GDM1 (cell line): ENCODE measurements at places on chromosomes 5 and 9.

GRCh38 chr5:167513381-167513780 is 778.1 kb upstream of the WWC1 start:
- no peak for DNase-seq

DNA sequence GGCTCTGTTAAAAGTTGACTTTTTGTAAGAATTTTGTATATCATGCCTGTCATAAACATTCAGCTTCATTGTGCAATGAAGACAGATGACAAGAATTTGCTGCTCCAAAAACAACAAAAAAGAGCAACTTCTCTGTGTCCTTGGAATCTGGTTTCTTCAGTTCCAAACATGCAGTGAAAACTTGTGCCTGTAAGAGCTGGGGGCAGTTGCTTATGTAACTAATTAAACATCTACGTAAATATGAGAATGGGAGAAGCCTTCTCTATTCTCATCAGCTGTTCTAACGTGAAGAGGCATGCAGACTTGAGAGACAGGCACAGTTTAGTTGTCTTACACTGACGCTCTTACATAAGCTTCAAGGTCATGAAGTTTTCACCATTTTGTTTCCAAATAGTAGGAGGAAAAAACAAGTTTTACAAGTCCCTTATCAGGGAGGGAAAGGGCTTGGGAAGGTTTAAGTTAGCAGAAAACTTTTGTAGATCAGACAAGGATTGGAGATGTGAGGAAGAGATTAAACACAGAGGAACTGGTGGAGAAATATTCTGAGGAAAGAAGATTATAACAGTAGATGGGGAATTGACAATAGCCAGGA is 170.4 kb downstream of the RFK start:
- DNase-seq: no peak

GRCh38 chr5:134146651-134147518 is 29.9 kb downstream of the SKP1 start:
- no peak for DNase-seq

GRCh38 chr9:8652255-8652654 is 852.7 kb upstream of the DMAC1 start:
- no peak for DNase-seq

GRCh38 chr9:35518981-35519679 is 29.2 kb downstream of the RUSC2 start:
- no peak for DNase-seq

DNA sequence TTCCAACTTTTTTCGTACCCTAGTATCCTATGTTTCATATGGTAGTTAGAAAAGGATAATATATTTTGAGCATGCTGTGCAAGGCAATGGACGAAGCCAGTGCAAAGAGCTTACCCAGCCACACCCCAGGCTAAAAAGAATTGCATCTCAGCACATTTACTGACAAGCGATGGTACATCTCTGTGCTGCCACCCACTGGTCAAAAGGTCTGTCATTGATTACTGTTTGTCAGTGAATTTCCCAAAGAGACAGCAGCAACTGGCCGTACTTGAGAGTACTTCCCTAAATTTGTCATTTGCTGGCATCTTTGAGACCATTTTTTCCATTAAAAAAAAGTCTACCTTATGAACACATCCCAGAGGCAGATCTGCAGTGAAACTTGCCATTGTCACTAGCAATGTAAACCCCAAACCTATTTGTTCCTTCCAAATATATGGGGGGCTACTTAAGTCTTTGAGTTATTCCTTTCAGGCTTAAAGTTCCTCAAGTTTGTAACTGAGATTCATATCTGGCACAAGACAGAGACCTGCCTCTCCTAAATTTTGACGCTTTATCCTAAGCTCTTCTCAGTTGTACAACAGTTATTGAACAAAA is 184.3 kb downstream of the CTNND2 start:
- peak; percentile 46 for DNase-seq

DNA sequence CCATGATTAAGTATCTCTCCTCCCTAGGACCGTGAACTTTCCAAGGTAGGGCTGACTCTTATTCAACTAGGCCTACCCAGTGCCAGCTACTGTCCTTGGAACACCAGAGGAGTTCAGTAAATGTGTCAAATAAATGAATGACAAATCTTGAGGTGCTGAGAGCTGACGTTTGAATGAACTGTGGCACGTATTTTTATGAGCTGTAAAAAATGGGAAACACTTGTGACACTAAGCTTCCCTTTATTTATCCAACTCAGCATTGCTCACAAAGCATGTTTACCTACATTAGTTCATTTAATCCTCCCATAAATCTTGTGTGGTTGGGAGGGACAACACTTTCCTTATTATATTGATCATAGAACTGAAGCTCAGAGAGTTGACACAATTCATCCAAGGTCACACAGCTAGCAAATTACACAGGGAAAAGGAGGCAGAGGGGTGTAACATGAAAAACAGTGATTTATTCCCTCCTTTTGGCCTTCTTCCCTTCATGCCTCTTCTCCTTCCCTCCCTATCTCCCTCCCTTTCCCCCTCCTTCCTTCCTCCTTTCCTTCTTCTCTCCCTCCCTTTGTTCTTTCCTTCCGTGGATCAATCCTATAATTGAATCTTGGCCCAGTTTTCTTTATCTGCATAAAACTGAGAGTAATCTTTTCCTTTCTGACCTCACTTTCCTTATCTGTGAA is 412.6 kb downstream of the DMRT2 start:
- DNase-seq: no peak

DNA sequence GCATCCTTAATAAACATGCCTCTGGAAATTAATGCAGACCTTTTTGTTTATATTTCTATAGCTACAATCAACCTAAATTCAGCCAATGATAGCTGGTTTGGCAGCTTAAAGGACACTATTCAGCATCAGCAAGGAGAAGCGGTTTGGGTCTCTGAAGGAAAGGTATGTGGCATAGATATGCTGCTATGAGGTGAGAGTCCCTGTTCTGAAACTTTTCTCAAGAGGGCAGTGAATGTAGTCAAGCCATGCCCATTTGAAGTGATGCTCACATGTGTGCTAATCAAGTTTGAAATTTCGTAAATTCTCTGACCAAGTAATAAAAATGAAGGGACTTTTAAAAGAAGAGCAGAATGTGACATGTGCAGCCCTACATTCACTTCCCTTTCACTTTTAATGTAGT is 72.6 kb downstream of the TJP2 start:
- DNase-seq: no peak

DNA sequence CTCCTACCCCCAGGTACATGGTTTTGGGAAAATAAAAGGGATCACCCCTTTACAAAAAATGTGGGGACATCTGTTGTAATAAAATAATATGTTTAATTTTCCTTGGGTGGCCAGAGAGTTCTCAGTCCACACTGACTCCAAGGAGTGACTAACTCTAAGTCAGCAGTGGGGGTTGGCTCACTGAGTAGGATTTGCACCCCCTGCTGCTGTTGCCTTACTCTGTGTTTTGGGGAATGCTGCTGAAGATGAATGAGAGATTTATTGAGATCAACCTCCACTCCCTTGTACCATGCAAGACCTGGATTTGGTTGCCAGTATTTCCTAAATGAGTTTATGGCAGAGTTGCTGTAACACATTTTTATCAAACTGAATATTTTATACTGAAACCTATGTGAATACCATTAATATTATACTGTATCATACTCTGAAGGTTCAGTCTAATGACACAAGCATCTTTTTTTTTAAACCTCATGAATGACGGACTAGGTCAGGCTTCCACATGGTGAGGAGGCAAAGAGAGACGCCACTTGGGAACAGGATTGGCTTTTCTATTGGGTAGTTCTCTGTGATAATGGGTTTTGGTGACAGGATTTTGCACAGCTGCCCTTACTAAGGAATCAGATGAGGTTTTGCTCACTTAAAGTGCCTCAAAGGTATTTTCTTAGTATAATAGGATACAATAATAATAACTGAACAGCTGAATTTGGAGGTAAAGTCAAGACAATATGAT is 121.3 kb upstream of the OSMR start:
- DNase-seq: no peak

- DNase-seq: no peak
These were observed 39.4 kb downstream of the ZSWIM6 start for GRCh38 chr5:61371474-61371873.

- DNase-seq: no peak
These were observed 10.0 kb downstream of the CMBL start for GRCh38 chr5:10297646-10298204.

DNA sequence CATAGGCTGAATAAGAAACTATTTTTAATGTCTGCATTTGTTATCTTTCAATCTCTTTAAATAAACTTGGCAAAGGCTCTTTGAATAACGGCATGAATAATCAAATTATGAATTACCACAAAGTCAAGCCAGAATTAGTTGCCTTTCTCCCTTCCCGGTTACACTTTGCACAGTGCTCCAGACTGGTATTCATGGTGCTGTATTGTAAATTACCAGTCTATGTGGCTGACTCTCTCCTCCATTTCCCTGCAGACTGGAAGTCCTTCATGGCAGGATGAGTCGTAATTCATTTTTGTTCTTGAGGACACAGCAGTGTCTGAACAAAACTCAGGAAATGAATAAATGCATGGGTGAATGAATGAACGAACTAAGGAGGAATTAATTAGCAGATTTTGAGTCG is 142.9 kb downstream of the GNA14 start:
- DNase-seq: no peak

GRCh38 chr9:19239955-19240354 is 9.5 kb downstream of the DENND4C start:
- no peak for DNase-seq

DNA sequence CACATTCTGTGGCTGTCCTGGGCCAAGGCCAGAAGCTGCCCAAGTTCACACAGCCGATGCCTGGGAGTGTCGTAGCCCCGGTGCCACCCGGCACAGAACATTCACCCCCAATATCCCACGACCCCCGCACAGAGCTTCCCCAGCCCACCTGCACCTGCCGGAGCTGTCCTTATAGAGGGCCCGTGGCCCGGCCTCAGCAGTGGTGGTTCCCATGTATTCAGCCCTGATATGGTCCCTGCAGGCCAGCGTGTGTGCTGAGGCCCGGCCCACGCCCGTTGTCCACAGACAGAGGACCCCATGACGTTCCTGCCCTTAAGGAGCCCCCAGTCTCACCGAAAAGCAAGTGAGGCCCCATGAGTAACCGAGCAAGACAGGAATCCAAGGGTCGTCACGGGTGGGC is 5.3 kb upstream of the GFI1B start:
- no peak for DNase-seq

- no peak for DNase-seq
These were observed 122.4 kb upstream of the C6 start for GRCh38 chr5:41335596-41336181.

DNA sequence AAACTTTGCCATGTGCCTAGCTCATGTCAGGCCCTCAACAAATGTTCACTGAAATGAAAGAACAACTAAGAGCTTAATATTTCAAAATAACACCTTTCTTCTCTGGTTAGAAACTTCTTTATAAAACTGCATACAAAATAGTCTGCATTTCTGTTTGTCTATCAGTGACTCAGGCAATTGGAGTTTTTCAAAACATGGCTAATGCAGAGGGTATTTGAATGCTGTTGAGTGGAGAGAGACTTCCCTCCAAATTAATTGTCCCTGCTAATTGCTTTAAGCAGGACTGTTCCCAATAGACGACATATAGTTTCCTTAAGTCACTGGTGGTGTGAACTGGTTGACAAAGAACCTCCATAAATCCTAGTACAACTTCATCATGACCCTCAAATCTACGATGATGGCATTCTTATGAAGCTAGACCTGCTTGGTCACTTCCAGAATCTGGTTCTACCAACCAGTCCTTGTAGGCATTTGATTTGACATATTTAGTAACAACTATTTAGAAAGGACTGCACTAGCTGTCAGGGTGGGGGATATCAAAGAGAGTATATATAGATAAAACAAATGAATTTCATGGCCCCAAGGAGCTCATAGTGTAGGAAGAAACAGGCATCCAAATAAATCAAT is 84.5 kb downstream of the PRLR start:
- DNase-seq: no peak

- no peak for DNase-seq
These were observed 26.1 kb upstream of the CPEB4 start for GRCh38 chr5:173862047-173862477.

DNA sequence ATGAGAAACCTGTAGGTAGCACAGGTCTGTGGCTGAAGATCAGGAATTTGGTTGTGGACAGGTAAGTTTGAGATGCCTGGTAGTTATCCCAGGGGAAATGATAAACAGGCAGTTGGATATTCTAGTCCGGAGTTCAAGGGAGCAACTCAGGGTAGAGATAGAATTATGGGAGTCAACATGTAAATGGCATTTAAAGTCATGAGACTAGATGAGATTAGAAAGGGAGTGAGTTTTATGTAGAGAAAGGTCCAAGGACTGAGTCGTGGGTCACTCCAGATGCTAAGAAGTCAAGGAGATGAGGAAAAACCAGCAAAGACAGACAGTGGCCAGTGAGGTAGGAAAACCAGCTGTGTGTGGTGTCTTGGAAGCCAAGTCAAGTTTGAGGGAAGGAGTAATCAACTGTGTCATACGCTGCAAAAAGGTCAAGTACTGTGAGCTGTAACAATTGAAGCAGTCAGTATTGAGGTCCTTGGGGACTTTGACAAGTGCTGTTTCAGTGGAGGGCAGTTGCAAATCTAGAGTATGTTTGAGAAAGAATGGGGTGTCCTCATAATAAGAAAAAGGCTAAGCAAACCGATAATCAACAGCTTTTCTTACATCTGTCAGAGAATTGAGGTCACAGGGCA is 18.2 kb downstream of the GNPDA1 start:
- no peak for DNase-seq

GRCh38 chr5:118996098-118996497 is 7.8 kb upstream of the DTWD2 start:
- DNase-seq: no peak

DNA sequence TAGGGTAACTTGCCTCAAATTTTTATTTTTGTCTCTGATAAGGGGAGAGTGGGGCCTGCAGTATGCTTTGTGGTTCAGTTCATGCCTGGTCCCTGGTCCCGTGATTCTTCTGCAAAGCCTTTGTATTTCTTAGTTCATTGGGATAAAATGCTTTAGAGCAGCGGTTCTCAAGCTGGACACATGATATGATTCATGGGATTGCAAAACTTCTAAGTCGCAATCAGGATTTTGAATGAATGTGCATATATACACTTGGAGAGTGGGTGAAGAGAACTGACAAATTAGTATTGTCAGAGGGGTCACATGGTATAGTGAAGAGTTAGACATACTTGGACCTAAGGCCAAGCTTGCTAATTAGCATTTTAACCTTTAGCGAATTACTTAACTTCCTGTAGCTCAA is 265.4 kb upstream of the KLF9 start:
- DNase-seq: no peak

DNA sequence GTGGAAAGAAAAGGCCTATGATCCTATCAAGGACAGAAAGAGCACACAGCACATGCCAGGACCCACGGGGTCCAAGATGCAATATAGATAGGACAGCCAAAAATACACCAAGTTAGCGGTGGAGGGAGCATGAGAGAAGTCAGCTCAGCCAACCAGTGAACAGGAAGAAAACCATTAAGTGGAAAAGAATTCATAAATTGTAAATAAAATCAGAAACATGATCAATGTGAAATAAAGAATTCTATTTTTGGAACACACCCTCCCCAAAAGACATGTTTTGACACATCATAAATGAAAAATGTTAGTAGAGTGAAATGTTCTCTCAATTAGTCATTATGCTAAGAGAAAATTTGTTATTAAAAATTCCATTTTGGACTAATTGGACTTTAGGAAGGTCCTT is 35.6 kb downstream of the ATPSCKMT start:
- no peak for DNase-seq

- DNase-seq: no peak
These were observed 222.6 kb downstream of the VPS13A start for GRCh38 chr9:77399964-77400363.
